ENCODE measurements at places on chromosomes 16 and 17.

GRCh38 chr16:13390093-13390985 is 488.9 kb downstream of the SHISA9 start:
- no peaks in the 10 kb centered on the region for H3K4me1 ChIP-seq
- H3K4me3 ChIP-seq = no peak overlapping the region
- no peaks in the 10 kb centered on the region for H3K27me3 ChIP-seq
- no peak overlapping the region for H3K27ac ChIP-seq
- DNase-seq = no peak

GRCh38 chr16:19914877-19915276 is 30.2 kb upstream of the GPRC5B start:
- no peak overlapping the region for H3K4me3 ChIP-seq
- no peak overlapping the region for H3K27ac ChIP-seq
- H3K27me3 ChIP-seq = no peaks in the 10 kb centered on the region
- no peaks in the 10 kb centered on the region for H3K4me1 ChIP-seq

GRCh38 chr16:30539000-30539964 is 4.6 kb upstream of the ZNF747 start:
- H3K27me3 ChIP-seq = no peaks in the 10 kb centered on the region
- DNase-seq = no peak
- H3K27ac ChIP-seq = no peak overlapping the region
- H3K4me3 ChIP-seq = no peak overlapping the region

- no peaks in the 10 kb centered on the region for H3K27me3 ChIP-seq
- DNase-seq = no peak
- no peak overlapping the region for H3K4me3 ChIP-seq
- H3K36me3 ChIP-seq = no peaks in the 10 kb centered on the region
Measured at GRCh38 chr17:37052450-37052849, 103.7 kb downstream of the AATF start.

All from activated naive CD8-positive, alpha-beta T cell treated with anti-CD3 and anti-CD28 coated beads, Interleukin-2, amount 10 ng/mL, durations not matched to agents 7 days and 5 days (primary cell).